ENCODE measurements at places on chromosomes 7 and 10.
A peak's percentile ranks its signal among the peaks of the same experiment; 100 is the strongest.

DNA sequence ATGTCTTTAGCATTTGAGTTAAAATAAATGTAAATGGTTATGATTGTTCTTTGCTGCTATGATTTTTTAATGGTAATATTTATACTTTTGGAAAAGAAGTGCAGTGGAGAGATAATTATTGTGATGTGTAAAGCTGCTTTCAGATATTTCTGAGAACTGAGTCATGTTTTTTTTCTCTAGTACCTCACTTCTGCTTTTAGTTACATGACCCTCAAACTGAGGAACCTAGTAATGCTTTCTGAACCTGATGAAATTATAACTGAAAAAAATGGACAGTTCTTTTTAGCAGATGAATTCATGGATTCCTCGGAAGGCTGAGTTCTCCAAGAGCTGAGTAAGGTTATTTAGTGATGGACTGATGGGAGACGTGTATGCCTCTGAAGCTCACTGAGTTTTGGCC lies 167.8 kb downstream of the CDCA7L start:
- no peak for DNase-seq

DNA sequence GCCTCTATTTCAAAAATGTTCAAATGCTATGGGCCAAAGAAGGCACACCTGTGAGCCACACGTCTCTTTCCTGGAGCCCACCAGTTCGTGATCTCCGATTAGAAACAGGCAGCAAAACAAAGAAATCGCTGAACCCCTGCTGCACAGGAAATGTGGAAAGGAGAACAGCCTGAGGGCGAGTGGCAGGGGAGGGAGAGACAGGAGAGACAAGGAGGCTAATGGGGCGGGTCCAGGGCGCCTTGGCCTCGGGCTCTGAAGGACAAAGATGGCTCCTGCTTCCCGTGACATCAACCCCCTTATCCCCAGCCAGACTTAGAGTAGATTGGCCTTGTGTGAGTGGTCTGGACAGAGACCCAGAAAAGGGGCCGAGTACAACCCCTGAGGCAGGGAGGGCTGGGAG lies 62.4 kb upstream of the DOCK1 start:
- DNase-seq = no peak

DNA sequence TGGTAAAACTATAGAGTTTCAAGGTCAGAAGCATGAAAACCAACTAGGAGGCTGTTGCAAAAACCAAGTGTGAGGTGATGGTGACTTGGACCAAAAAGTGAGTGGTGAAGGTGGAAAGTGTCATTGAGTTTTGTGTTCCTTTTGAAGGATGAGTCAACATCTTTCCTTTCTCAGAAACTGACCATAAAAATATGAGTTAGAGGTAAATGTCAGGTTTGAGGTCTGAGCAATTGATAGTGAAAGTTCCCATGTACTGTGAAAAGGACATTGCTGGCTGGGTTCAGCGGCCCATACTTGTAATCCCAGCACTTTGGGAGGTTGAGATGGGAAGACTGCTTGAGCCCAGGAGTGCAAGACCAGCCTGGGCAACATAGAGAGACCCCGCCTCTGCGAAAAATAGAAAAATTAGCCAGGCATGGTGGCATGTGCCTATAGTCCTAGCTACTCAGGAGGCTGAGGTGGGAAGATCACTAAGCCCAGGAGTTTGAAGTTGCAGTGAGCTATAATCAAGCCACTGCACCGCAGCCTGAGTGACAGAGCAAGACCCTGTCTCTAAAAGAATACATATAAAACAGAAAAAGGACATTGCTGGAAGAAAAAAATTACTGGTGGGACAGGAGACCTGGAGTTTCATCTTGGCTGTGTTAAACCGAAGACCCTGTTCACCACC lies 89.3 kb upstream of the ARID5B start:
- no peak for DNase-seq

- no peak for DNase-seq
Observed at GRCh38 chr7:128135159-128135514, 103.9 kb upstream of the LRRC4 start.

- no peak for DNase-seq
Observed at GRCh38 chr7:157358041-157358752, 21.4 kb downstream of the DNAJB6 start.

- DNase-seq = no peak
Observed at GRCh38 chr7:36942541-36942940, 218.2 kb upstream of the AOAH start.

DNA sequence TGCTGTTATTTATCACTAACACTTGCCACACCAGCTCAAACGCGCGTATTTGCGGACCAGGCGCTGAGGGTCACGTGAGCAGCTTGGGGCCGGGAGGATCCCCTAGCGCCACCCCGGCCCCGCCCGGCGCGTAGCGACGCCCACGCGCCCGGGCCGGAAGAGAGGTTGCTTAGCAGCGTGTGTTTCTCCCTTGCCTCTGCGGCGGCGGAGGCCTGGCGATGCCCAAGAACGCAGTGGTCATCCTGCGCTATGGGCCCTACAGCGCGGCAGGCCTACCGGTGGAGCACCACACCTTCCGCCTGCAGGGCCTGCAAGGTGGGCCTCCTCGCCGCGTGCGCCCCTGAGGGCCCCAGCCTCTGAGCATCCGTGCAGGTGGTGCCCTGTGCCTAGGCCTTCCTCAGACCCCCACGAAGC lies at the start of gene C10orf53:
Gene C10orf53, plus strand, starts transcription at position 172 of the 414 bp plus-strand sequence. Its CDS starts 47 bp downstream, at position 219.
- no peak for DNase-seq

DNA sequence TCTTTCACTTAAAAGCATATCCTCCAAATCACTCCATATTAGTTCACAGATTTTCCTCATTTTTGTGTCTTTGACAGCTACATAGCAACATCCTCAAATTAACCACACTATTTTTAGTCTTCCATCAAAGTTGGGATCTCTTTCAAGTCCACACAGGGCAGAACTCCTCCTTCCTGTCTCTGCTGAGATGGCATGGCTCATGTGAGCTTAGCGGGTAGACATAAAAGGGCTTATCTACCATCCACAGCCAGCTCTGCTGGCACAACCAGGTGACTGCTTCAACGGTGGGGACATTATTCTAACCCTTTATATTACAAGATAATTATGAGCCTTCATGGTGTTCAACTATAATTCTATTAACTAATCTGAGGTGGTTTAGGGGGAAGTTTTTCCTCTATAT lies 35.5 kb downstream of the ICA1 start:
- no peak for DNase-seq

DNA sequence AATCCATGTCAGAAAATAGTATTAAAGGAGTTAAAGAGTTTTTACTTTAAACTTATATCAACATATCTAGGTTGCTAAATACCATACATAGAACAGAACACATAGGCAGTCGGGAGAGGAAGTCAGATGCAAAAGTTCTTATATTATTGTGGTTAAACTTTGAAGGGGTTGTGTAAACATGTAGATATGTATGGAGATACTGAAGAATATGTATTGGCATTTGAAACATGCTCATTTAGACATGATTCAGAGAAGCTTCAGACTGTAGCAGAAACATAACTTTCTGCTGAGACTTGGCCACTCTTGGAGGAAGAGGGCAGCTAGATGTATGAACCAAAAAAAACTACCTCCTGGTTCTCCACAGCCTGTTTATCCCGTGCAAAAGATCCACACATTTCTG lies 103.5 kb upstream of the FERD3L start:
- no peak for DNase-seq

- DNase-seq = no peak
Observed at GRCh38 chr7:4269746-4270145, 412.3 kb upstream of the FOXK1 start.

DNA sequence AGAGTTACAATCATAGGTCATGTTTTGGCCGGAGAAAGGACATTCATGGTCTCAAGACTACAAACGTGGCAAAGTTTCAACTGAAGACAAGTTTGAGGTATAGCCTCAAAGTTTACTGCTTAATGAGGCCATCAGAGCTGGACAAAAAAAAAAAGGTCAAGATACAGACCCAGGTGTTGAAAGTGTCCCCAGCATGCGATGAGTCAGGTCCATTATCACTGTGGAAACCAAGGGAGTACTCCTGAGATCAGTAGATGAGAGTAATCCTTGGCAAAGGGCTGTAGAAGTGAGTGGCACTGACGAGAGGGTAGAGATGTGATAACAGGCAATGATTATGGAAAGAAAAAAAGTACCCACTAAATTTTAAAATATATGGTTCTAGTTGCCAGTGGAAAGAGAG lies 80.1 kb upstream of the LRRN3 start:
- no peak for DNase-seq

- no peak for DNase-seq
Observed at GRCh38 chr7:43565786-43566185, 17.1 kb upstream of the STK17A start.

DNA sequence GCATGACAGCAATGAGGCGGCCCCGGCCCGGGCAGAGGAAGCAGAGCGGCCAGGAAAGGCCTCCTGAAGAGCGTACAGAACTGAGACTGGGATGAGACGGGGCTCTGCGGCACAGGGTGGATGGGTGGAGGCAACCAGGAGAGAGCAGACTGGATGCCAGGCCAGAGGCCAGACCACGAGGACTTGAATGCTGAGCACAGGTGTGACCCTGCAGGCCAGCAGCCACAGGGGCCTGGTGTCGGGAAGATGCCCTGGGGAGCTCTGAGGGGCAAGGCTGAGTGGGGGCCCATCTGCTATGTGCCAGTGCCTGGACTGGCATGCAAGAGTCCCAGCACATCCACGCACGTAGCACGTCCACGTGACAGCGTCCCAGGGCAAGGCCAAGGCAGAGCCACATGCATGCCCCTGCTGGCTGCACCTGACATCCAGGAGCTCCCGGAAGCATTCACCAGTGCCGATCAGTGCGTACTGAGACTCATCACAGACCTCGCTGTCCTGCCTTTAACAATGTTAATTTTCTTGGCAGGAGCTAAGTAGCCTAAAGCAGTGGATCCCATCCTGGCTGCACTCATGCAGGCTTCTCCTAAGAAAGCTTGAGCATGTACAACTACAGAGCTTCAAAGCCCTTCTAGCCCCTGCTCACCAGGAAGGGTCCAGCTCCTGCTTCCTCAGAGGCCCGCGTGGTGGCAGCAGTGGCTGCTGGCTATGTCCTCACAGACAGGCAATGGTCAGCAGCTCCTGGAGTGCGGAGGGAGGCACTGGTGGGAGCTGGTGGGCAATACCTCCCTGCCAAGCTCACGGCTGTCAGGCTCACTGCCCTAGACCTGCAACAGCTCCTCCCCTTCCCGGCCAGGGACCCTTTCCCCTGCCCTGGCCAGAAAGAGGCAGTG lies 18.0 kb downstream of the GRID1 start:
- no peak for DNase-seq

DNA sequence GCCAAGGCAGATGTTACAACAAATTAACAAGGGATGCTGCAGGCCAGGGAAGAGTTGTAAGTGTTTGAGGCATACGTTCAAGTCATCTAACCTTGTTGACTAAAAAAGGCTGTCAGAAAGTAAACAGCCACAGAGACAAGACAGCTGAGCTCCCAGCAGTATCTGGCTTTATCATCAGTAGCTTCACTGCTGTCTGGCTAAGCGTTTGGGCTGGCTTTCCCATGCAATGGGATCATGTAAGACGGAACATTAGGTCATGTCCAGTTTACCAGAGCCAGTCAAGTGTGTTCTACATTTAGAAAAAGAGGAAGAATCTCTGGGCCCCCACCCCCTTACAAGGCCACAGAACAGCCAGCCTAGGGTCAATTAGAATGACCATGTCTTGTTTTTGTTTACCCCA lies 51.3 kb upstream of the GSAP start:
- no peak for DNase-seq

GRCh38 chr7:2247141-2247995 lies 5.3 kb downstream of the NUDT1 start:
- DNase-seq = no peak

DNA sequence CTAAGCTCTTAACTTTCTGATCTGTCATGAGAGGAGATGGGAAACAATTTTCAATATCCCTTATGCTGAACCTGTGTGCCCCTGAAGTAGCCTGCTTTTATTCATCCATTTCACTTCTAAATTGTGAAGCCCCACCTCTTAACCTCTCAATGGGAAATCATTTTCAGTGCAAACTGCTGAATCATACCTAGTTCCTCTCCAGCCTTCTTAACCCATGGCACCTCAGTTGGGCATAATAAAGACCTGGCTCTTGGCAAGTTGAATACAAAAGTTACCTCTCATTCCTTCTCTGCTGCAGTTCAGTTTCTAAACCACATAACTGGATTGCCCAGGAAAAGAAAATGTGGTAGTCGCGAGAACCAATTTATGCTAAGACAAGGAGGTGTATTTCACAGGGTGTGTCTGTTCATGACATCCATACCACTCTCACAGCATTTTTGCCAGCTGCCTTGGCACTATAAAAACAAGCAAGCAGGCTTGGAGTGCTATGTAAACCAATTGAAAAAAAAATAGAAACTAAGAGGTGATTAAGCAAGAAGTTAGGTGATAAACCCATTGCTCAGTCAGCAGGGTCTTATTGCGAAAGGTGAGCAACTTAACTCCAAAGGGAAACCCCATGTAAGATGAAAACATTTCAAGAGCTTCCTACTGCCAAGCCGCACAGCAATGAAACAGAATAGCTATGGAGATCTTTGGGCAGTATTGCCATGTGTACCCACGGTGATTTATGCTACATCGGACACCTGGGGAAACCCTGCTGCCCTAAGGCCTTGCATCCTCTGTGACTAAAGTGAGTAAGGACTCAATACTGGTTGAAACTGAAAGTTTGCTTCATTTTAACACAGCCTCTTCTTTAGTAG lies 57.0 kb upstream of the DKK1 start:
- DNase-seq = no peak

- DNase-seq = no peak
Observed at GRCh38 chr7:34756691-34757090, 98.7 kb downstream of the NPSR1 start.

- peak; percentile 1 for DNase-seq
Observed at GRCh38 chr7:23863209-23863787, 153.3 kb downstream of the STK31 start.

- no peak for DNase-seq
Observed at GRCh38 chr10:88205842-88206446, 342.5 kb downstream of the PTEN start.

- DNase-seq = no peak
Observed at GRCh38 chr7:28190077-28190710, 9.6 kb upstream of the JAZF1 start.

DNA sequence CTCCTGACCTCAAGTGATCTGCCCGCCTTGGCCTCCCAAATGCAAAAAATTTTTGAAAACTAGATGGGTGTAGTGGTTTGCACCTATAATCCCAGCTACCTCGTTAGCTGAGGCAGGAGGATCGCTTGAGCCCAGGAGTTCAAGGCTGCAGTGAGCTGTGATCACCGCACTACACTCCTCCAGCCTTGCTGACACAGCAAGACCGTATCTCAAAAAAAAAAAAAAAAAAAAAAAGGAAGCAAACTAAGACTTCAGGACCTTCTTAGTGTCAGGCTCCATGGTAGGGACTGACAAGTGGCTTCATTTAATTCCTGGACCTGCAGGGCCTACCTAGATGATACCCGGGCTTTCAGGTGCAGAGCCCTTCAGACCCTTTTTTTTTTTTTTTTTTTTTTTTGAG lies 2.5 kb downstream of the POP7 start:
- DNase-seq = no peak

DNA sequence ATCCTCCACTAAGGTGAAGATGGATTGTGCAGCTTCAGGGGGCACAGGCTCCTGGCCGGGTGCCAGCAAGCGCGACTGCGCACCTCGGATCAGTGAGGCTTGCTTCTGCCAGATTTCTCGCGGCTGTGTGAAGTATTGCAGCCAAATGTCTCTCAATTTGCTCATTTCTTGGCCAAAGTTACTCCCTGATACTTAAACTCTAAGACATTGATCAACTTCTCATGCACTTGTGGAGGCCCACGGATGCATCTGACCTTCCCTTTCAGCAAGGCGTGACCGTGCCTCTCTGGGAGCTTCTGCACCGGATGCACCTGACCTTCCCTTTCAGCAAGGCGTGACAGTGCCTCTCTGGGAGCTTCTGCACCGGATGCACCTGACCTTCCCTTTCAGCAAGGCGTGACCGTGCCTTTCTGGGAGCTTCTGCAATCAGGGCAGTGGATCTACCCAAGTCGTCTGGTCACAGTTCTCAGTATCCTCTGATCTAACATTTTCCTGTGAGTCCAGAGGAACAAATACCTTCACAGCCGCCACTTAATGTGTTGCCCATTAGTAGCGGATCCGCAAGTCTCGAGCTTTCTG lies 248.3 kb downstream of the ADARB2 start:
- DNase-seq = no peak

All from activated CD8-positive, alpha-beta memory T cell treated with anti-CD3 and anti-CD28 coated beads for 1 hour (primary cell).